ENCODE measurements at places on chromosomes 6 and 20.

GRCh38 chr6:57040011-57040410 lies 6.5 kb upstream of the KIAA1586 start:
- DNase-seq, result no peak

- DNase-seq, result no peak
Measured at GRCh38 chr20:36093025-36093803, 61.3 kb upstream of the EPB41L1 start.

GRCh38 chr6:143279385-143279784 lies 171.1 kb downstream of the ADAT2 start:
- no peak for DNase-seq

DNA sequence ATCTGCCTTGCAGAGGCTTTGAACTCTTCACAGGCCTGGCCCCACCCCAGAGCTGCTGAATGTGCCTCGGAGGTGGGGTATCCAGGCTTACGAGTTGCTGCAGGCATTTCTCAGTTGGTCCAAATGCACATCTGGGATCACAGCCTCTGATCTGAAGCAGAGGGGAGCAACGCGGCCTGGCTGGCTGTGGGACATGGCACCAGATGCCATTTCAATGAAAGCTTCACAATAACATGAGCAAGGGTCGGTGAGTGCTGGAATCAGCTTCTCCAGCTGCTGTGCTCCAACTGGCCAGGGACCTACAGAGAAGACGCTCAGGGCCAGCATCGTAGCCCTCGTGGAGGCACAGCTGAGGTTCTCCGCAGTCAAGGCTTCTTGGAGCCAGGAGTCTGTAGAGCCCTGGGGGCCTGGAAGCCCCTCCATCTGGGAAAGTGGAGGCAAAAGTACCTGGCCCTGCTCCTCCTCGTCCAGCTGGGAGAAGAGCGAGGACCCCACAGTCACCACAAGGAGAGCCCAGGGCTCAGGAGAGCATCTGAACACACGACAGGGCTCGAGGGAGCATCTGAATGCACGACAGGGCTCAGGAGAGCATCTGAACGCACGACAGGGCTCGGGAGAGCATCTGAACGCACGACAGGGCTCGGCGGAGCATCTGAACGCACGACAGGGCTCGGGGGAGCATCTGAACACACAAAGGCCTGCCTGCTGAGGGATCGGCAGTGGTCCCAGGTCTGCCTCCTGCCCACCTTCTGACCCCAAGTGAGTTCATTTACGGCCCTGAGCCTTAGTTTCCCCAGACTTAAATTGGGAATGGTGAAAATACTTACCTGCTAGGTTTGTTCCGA lies 165.2 kb downstream of the DLL1 start:
- no peak for DNase-seq

DNA sequence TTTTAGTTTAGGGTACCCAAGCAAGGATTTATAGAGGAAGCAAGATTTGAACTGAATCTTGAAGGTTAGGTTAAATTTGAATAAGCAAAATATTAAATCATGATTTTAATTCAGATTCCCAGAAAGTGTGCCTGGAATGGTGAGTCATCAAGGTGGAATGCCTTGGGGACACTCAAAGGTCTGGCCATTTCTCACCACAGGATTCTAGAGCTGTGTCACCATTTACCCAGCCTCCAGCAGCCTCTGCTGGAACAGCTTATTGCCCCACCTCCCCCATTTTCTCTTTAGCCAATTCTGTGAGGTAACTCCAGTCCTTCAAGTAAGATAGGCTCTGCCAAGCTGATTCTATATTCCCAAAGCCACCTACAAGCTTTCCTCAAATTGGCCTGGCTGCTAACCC lies 181.4 kb downstream of the SIM1 start:
- DNase-seq, result no peak

DNA sequence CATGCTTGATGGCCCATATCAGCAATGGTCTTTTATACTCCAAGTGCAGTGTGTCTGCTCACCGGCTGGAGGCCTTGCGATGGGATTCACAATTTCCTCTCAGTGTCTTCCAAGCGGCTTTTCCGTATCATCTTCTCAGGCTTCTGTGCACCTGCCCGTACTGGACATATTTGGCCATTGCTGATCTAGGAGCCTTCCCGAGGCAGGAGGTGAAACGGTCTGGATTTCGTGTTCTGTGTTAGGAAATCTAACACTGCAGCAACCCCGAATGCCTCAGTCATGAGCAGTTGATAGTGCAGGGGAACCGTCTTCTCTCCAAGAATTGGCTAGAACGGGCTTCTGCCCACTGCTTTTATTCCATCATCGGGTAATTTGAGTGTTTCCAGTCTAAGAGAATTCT lies 60.5 kb downstream of the PPP1R14C start:
- no peak for DNase-seq

GRCh38 chr6:28266962-28267694 lies at the start of gene ZSCAN26:
TSS of gene ZSCAN26 (plus strand) at chr6:28267143. CDS start at chr6:28271920, 4,777 bp downstream.
- peak; percentile 84 for DNase-seq

DNA sequence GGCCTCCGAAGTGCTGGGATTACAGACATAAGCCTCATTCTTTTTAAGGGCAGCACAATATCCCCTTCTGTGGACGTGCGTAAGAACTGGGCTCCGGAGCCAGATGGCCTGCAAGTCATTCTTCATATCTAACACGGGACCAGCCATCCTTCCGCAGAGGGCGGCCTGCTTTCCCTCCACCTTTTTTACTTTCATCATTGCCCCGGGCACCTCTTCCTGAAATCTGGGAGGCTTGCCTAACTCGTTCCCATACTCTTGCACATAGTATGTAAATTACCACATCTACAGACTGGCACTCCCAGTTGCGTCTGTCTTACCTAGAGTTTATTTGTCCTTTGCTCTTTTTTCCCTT lies 29.9 kb upstream of the SLC23A2 start:
- no peak for DNase-seq

DNA sequence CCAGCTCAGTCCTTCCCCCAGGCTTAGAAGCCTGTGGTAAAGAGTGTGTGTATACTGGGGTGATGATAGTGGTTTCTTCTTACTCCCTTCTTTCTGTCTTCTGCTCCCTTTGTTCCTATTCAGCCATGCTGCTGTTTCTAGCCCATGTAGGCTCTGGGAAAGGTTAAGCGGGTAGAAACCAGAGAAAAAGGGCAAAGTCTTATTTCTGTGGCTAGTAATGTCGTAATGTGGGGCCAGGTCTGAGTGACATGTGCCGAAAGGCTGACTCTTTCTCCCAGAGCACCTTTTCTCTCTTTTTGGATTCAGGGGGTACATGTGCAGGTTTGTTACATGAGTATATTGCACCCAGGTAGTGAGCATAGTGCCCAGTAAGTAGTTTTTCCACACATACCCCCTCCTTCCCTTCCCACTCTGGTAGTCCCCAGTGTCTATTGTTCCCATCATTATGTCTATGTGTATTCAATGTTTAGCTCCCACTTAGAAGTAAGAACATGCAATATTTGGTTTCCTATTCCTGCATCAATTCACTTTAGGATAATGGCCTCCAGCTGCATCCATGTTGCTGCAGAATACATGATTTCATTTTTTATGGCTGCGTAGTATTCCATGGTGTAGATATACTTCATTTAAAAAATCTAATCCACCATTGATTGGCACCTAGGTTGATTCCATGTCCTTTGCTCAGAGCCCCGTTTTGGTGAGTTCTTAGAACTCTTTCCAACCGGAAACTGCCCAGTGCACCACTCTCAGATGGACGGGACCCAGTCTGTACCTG lies 74.3 kb downstream of the EFHC1 start:
- DNase-seq, result no peak

DNA sequence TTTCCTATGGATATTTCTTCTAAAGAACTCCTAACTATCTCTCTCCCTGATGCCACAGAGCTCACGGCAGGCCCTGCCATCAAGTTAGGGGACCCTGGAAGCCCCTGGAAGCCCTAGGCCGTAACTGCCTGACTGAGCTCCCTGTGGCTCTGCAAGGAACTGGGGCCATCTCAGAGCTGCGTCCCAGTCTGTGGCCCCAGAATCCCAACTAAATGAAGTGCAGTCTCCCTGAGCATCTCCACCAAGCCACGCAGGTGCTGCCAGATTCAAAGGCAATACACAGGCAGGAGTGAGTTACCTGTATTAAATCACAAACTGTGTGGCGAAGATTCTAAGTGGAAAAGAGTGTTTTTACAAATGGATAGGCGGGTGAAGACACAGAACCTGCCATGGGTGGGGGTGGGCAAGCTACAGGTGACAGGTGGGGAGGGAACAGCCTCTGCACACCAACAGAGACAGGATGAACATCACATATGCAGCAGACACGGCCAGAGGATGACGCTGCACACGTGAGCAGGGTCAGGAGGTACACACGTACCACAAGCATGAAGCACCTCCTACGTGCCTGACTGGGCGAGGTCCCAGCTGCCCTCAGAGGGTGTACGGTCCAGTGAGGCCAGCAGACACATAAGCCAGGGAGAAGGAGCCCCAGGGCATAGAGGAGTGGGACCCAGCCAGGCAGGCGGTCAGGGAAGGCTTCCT lies 358.5 kb downstream of the ZFAND3 start:
- DNase-seq, result no peak

DNA sequence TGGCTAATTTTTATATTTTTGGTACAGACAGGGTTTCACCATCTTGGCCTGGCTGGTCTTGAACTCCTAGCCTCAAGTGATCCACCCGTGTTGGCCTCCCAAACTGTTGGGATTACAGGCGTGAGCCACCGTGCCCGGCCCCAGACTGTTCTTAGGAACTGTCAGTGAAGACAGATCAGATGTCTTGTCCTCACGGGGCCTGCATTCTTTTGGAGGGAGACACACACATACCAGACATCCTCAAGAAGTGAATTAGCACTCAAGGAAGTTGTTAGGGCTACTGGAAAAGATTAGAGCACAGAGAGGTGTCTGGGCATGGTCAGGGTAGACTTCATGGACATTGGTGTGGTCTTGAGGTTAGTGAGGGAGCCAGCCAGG lies 10.3 kb upstream of the LPIN3 start:
- no peak for DNase-seq

GRCh38 chr20:48828734-48829460 lies 1.1 kb upstream of the PREX1 start:
- DNase-seq, result no peak

DNA sequence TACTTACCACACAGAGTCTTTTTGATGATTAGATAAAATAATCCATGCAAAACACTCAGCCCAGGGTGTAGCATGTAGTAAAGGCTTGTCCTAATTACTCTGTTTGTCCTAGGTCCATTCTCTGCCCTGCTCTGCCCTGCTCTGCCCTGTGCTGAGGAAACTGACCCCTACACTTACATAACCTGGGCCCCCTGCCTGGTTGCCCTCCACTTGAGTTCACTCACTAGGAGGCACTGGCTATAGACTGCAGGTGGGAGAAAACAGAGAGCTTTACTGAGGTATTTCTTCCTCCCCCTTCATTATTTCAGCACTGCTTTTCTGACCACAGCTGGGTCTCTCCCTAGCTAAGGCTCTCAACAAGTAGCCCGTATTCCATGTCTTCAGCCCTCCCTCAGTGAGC lies 70.9 kb upstream of the TBX18 start:
- DNase-seq, result no peak

- DNase-seq, result no peak
Measured at GRCh38 chr6:99241905-99242534, 107.5 kb downstream of the FAXC start.

- no peak for DNase-seq
Measured at GRCh38 chr6:35370124-35370741, 27.9 kb downstream of the PPARD start.

GRCh38 chr6:166365221-166365620 lies 17.5 kb downstream of the MPC1 start:
- DNase-seq, result no peak

DNA sequence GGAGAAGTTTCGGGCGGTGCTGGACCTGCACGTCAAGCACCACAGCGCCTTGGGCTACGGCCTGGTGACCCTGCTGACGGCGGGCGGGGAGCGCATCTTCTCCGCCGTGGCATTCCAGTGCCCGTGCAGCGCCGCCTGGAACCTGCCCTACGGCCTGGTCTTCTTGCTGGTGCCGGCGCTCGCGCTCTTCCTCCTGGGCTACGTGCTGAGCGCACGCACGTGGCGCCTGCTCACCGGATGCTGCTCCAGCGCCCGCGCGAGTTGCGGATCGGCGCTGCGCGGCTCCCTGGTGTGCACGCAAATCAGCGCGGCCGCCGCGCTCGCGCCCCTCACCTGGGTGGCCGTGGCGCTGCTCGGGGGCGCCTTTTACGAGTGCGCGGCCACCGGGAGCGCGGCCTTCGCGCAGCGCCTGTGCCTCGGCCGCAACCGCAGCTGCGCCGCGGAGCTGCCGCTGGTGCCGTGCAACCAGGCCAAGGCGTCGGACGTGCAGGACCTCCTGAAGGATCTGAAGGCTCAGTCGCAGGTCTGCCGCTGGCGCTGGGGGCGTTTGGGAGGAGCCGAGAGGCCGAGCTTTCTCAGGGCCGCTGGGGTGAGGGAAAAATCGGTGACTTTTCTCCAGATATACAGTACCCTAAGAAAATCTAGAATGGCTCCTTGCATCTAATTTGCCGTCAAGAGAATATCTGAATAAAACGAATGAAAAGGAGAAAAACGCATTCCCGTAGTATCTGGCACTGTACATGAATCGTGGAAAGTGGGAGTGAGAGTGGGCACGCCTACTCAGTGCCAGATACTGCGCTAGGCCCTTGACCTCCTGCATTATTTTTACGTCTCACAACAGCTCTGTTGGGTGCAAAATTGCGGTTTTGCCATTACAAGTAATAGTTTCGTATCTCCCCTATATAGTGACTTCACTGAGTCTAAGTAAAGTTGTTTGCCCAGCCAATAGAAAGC lies 1.0 kb downstream of the CALHM6 start:
- no peak for DNase-seq

- DNase-seq, result no peak
Measured at GRCh38 chr6:43517505-43518357, 842 bp downstream of the POLR1C start.

GRCh38 chr6:136086686-136087085 lies 163.4 kb downstream of the MTFR2 start:
- DNase-seq, result no peak

DNA sequence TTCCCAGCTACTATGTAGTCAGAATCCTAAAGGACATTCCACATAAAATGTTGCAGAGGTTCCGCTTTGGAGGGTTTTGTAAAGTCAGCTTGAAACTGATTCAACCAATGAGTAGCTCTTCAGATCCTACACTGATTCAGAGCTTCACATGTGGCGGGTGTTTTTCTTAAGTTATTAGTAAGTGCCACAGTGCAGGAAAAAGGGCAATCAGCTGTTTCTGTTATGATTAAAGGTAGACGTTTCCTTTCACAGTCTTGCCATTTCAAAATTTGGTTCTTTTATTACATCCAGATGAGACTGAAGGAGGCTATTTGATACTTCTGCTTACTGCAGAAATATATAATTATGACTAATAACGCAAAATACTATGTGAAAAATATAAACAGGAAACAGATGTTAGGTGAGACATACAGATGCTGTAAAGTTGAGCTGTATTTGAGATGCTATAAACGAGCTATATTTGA lies 443.9 kb downstream of the CDKAL1 start:
- DNase-seq, result no peak

- DNase-seq, result no peak
Measured at GRCh38 chr6:93120154-93120742, 299.1 kb downstream of the EPHA7 start.

DNA sequence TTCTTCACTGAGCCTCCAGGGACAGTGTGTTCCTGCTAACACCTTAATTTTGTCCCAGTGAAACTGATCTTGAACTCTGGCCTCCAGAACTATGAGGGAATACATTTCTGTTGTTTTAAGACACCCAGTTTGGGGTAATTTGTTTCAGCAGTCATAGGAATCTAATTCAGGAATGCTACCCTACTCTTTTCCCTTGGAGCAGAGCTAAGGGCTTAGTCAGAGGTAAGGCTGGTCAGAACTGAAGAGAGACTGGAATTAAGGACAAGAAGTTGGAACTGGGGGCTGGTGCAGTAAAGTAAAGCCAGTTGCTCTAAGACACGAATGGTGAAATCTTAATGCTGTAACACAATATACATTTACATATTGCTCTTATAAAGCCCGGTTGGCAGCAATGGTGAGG lies 809.7 kb downstream of the MAFB start:
- no peak for DNase-seq

- no peak for DNase-seq
Measured at GRCh38 chr6:154360476-154360875, 3.9 kb upstream of the IPCEF1 start.
